EL (cell line): ENCODE measurements at places on chromosomes 6 and 20.
A peak's percentile ranks its signal among the peaks of the same experiment; 100 is the strongest.

DNA sequence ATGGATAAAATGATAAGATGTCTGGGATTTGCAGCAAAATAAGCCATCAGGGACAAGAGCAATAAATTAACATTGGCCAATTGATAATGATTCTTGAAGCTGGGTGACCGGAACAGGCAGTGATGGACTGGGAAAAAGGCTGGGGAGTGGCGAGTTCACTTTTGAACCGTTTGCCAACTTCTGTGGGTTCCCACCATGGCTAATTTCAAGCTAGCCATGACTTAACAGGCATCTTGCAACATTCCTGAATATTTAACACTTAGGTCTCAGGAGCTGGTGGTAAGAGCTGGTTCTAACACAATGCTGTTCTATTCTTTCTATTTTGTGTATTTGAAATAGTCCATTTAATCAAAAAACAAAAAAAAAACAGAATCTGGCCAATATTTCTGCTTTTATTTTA, 37.6 kb upstream of the CD83 start:
- no peak for DNase-seq

DNA sequence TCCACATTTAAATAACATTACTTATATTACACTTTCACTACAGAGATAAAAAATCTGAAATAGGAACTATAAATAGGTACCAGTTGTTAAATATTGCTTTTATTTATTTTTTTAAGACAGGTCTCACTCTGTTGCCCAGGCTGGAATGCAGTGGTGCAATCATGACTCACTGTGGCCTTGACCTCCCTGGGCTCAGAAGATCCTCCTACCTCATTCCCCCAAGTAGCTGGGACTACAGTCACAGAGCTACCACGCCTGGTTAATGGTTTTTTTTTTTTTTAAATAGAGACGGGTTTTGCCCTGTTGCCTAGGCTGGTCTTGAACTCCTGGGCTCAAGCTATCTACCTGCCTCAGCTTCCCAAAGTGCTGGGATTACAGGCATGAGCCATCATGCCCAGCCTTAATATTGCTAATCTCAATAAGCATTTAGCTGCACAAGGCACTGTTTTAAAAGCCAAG, 17.3 kb downstream of the EEF1E1 start:
- DNase-seq, result peak; percentile 97

- no peak for DNase-seq
Measured at GRCh38 chr20:60358101-60358500, 399.9 kb downstream of the CDH26 start.

GRCh38 chr6:132190815-132191175, 210.5 kb downstream of the MOXD1 start:
- peak; percentile 61 for DNase-seq

- no peak for DNase-seq
Measured at GRCh38 chr6:158344534-158344933, 32.3 kb downstream of the TULP4 start.

DNA sequence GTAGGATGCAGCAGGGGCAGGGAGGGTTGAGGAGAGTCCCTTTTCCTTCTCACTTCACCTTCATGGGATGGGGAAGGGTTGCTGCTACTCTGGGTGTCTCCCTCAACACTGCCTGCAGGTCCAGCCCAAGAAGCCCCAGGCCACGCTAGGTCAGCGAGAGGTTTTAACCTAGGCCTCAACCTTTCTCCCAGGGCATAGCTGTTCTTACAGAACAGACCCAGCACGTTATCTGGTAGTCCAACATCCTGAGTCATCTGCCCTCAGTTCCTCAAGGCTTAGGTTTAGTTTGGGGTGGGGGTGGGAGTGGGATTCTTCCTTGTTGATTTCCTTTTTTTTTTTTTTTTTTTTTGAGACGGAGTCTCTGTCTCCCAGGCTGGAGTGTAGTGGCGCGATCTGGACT, 15.8 kb downstream of the LRRC73 start:
- DNase-seq, result no peak

- peak; percentile 93 for DNase-seq
Measured at GRCh38 chr6:158002951-158003853, 21.5 kb downstream of the SYNJ2 start.

GRCh38 chr6:31203345-31203979, 33.0 kb upstream of the POU5F1 start:
- DNase-seq, result peak; percentile 84

DNA sequence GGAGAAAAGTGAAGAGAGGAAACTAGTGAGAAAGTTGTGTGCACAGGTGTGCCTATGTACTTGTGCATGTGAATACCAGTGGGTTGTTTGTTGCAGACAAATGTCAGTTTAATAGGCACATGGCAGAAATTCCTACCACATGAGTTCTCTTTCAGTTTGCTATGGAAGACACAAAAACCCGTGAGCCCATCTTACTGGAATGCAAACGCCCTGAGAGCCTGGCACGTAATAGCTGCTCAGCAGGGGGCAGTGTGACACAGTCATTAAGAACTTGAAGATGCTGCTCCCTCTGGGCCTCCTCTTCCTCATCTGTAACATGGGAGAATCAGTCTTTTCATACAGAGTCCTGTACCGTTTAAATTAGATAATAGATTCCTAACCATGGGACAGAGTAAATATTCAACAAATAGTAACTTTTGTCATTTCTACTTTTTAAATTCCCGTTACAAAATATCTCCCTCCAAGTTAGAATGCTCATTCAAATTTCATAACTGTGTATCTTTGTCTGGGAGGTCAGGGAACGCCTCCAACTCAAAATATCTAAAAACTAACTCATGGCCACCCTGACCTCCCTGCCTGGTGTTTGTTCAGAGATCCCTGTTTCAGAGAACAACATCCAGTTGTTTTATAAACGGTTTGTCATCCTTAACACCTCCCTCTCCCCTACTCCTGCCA, 802.9 kb downstream of the MAFB start:
- DNase-seq, result peak; percentile 96

GRCh38 chr6:110476046-110476849, at the start of gene SLC22A16:
TSS of gene SLC22A16 (minus strand) at chr6:110476613. CDS start at chr6:110476574, 39 bp downstream.
- no peak for DNase-seq

- peak; percentile 93 for DNase-seq
Measured at GRCh38 chr6:34235307-34236130, 1.2 kb upstream of the HMGA1 start.
